Lung (tissue), 17 donors: ENCODE measurements at places on chromosomes 2 and 18. TPM values are rescaled to one million over a fixed set of nuclear protein-coding genes. Genes with fewer than 3 reads are reported as not detected.

GBX2 gene
- polyA plus RNA-seq = not detected

GRCh38 chr2:172481507-172482262 is 54.3 kb downstream of the ITGA6 start:
- DNase-seq = no peak

- no peak for DNase-seq
Observed at GRCh38 chr2:217826520-217826919, 176.3 kb downstream of the TNS1 start.

LCT gene
- 0.02 TPM for polyA plus RNA-seq

SLC19A3 gene
- 4.6 TPM for polyA plus RNA-seq

GRCh38 chr2:220601674-220602073 is 970.4 kb downstream of the EPHA4 start:
- DNase-seq = no peak

FIGN gene
- polyA plus RNA-seq = 0.42 TPM

UCN gene
- 0.76 TPM for polyA plus RNA-seq

- no peak for DNase-seq
Observed at GRCh38 chr18:14943967-14944636, 196.1 kb downstream of the ANKRD30B start.

GRCh38 chr18:61955644-61956043 is 62.8 kb upstream of the RNF152 start:
- DNase-seq = no peak
